ENCODE measurements at places on chromosomes 3 and 15. TPM values are rescaled to one million over a fixed set of nuclear protein-coding genes. Genes with fewer than 3 reads are reported as not detected.

GRCh38 chr15:90594301-90594738 lies 64.6 kb downstream of the CRTC3 start:
- DNase-seq, result peak; percentile 92

GRCh38 chr15:42057799-42058646 lies 36.3 kb downstream of the PLA2G4D start:
- peak; percentile 24 for DNase-seq

DNA sequence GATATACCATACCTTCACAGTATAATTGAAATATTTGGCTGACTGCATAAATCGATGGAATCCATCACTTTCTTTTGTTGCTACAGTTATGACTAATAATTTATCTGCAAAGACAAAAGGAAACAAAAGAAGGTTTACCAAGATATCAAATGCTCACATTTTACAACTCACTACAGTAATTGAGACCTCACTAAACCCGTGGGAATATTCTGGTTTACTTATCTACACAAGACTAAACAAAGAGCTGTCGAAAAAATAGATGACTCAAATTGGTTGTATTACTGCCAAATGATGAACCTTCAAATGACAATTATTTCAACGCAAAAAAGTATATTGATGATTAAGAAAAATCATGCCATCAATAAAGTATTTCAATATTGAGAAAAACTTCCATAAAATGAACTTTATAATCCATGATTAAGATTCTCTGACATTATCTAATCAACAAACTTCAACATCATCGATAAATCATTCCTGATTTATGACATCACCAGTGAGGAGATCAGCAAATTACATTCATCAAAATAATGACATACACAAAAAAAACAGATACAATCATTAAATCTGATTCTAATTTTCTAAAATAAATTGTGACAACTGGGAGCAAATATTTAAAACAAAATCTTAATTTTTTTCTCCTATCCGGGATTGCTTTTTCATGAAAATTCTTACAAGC lies 36.7 kb downstream of the PLOD2 start:
- no peak for DNase-seq

GRCh38 chr3:16767006-16767405 lies 117.7 kb upstream of the PLCL2 start:
- no peak for DNase-seq

GRCh38 chr3:67624078-67624477 lies 30.3 kb downstream of the SUCLG2 start:
- DNase-seq, result no peak

DNA sequence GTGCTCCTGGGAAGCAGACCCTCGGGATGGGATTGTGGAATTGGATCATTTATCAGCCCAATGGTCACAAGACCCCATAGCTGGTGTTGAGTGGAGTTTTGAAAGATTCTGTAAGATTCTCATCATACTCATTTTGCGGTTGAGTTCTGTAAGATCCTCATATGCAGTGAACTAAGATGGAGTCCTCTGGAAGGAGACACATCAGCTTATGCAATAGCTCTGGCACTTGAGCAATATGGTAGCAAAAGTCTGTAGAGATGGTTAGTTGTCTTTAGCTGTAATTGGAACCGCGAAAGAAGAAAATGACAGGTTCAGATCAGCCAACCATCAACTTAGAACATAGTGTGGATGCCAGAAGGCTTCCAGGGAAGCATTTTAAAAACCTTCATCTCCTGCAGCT lies 184.5 kb upstream of the TSC22D2 start:
- DNase-seq, result no peak

DNA sequence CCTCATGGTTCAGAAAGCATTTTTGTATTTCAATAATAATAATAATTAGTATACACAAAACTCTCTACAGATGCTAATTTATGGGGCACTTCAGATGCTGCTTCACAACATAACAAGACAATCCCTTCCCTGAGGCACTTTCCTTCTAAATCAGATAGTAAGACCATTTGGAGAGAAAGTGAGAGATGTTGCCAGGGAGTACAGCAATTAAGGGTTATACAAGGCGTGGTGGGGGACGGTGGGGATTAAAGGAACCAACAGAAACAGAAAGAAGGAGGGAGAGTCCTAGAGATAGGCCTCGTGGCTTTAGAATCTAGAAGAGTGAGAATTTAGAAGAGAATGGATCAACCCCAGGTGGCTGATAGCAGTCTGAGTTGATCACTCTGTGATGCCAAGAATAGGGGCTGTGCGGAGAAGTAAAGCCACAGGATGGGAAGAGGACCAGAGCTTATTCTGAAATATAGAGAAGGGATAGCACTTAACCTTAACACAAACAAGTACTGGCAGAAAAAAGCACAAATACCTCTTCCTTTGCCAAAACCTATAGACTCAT lies 76.9 kb downstream of the ETFA start:
- DNase-seq, result no peak

DNA sequence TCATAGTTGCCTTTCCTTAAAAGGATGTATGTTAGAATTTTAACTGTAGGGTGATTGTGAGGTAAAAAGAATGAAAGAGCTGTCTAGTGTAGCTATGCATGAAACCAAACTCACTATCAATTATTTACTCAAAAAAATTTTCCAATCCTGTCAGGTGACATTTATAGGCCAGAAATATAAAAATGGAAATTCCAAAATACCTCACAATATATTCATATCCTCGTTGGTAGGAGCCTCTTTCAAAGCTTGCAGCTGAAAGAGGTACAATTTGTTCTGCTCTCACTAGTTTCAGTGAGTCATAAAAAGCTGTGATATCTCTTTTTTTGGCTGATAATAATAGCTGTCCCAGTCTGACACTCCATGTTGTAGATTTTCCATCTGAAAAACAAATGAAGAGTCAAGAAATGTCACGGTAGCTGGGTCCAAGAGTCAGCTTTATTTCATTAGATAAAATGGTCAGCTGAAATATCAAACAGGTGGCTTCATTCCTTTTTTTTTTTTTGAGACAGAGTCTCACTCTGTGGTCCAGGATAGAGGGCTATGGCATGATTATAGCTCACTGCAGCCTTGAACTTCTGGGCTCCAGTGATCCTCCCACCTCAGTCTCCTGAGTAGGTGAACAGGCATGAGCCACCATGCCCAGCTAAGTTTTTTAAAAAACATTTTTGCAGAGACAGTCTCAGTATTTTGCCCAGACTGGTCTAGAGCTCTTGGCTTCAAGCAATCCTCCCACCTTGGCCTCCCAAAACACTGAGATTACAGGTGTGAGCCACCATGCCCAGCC lies 50.8 kb upstream of the XRN1 start:
- DNase-seq, result no peak

FAM3D gene
- total RNA-seq, result not detected

CKMT1B gene
- total RNA-seq, result not detected

PRTG gene
- total RNA-seq, result 0.92 TPM

CORO2B gene
- total RNA-seq, result 2.7 TPM

SOX14 gene
- not detected for total RNA-seq

FEZF2 gene
- not detected for total RNA-seq

GLDN gene
- total RNA-seq, result 20.6 TPM

Measured in cardiac septum (tissue), 1 donor.